ENCODE measurements at places on chromosomes 13 and 19.
A peak's percentile ranks its signal among the peaks of the same experiment; 100 is the strongest.

DNA sequence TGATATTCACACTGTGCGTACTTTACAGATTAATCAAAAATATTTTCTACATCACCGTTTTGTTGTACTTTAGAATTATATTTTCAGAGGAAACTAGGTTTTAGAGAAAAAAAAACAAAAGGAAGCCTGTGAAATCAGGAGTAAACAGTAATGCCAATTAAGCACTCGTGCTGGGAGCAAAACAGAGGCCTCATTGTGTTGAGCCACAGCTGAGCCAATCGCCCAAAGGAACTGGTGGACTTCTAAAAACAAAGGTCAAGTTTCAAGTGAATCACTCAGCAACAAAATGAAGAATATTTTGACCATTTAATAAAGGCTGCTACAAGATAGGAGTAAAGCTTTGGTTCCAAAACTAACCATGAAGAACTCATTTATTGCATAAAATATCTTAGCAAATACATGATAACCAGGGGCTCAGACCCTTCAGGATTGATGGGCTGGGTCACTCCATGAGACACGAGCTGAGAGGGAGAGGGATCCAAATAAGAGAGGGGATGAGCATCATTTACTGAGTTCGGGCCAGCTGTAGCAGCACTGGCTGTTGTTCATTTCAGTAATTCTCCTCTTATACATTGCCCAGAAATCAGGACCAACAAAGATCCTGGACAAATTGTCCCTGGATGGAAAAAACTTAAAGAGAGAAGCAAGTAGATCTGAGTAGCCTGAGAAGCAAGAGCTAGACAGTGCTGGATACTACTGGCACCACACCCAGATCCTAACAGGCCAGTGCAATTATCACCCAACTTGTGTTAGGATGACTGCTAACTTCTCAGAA is 8.3 kb upstream of the NALCN start:
- peak; percentile 50 for DNase-seq

DNA sequence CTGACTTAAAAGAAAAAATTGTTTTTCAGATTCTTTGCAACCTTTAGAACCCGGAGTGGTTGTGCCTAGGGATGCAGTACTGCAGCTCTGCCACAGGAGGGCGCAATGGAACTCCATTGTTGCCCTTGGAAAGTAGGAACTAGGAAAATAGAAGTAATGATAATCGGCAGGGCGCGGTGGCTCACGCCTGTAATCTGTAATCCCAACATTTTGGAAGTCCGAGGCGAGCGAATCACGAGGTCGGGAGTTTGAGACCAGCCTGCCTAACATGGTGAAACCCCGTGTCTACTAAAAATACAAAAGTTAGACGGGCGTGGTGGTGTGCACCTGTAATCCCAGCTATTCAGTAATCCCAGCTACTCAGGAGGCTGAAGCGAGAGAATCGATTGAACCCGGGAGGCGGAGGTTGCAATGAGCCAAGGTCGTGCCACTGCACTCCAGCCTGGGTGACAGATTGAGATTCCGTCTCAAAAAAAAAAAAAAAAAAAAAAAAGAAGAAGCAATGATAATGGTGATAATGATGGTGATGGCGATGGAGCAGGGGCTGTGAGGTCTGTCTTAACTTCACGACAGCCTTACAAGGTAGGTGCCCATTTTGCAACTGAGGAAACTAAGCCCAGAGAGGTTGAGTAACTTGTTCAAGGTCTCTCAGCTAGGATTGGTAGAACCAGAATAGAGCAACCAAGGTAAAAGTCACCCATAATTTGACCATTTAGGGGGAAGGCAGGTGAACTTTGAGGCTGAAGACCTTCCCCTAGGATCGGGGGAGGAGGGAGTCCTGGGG is 5.5 kb upstream of the ADAMTS10 start:
- DNase-seq, result no peak

DNA sequence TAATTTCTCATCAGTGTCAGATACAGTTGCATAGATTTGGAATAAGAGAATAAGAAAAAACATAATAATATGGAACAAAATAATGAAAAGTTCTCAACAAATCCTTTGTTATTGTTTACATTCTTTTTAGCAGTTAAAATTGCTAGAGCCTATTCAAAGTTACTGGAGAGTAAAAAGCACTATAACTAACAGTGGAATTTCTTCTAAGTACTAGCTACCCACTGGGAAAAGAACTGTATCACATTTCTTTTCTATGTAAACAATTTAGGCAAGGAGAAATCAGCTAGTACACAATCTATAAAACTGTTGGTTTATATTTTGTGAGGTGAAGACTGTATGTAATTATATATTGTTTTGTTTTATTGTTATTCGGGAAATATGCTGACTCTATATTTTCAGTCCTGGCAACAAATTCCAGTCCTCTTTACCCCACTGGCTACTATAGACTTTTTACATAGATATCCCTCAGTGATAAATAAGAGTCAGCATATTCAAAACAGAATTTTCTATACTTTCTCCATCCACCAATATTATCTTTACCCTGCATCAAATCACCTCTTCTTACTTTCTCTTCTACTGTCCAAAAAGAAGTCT is 222.0 kb downstream of the PCDH9 start:
- no peak for DNase-seq

GRCh38 chr13:46593398-46593797 is 40.4 kb downstream of the LRCH1 start:
- DNase-seq, result no peak

DNA sequence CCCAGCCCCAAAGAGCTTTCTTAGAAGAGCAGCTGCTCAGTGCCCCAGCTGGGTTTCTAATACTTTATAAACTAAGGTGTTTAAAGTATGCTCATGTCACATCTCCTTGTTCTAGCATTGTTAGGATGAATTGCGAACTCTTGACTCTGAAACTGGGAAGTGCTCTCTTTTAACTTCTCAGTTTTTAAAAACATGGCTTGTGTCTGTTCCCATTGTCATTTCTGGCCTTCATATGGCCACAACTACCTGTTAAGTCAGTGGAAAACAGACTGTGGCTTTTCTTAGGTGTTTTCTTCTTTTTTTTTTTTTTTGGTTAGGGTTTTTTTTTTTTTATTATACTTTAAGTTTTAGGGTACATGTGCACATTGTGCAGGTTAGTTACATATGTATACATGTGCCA is 164.7 kb downstream of the KCNRG start:
- DNase-seq, result no peak

- no peak for DNase-seq
Measured at GRCh38 chr13:113272701-113273181, 24.3 kb upstream of the LAMP1 start.

GRCh38 chr19:18122424-18122823 is 24.8 kb downstream of the MAST3 start:
- no peak for DNase-seq

GRCh38 chr13:32001154-32001768 is 30.3 kb upstream of the FRY start:
- no peak for DNase-seq

GRCh38 chr13:93730780-93731179 is 504.2 kb downstream of the GPC6 start:
- no peak for DNase-seq

DNA sequence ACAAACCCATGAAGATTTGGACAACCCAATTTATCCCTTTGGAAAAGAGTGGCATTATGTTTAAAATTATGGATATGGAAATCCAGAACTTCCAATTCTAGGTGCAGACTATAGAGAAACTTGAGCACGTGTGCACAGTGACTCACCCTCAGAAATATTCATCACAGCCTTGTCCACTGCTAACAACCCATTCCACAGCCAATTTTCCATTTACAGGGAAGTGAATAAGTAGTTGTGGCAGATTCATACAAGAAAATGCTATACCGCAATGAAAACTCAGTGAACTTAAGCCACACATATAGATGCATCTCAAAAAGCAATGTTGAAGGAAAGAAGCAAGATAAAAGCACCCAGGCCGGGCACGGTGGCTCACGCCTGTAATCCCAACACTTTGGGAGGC is 133.3 kb downstream of the USP12 start:
- no peak for DNase-seq

DNA sequence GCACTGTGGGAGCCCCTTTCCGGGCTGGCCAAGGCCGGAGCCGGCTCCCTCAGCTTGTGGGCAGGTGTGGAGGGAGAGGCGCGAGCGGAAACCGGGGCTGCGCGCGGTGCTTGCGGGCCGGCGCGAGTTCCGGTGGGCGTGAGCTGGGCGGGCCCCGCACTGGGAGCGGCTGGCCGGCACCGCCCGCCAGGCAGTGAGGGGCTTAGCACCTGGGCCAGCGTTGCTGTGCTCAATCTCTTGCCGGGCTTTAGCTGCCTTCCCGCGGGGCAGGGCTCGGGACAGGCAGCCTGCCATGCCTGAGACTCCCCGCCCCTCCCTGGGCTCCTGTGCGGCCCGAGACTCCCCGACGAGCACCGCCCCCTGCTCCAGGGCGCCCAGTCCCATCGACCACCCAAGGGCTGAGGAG is 405.2 kb upstream of the PRR20A start:
- DNase-seq, result peak; percentile 69

- DNase-seq, result no peak
Measured at GRCh38 chr19:35851213-35852028, 883 bp downstream of the NPHS1 start.

GRCh38 chr13:75749407-75749806 is 113.3 kb downstream of the LMO7 start:
- DNase-seq, result peak; percentile 82

DNA sequence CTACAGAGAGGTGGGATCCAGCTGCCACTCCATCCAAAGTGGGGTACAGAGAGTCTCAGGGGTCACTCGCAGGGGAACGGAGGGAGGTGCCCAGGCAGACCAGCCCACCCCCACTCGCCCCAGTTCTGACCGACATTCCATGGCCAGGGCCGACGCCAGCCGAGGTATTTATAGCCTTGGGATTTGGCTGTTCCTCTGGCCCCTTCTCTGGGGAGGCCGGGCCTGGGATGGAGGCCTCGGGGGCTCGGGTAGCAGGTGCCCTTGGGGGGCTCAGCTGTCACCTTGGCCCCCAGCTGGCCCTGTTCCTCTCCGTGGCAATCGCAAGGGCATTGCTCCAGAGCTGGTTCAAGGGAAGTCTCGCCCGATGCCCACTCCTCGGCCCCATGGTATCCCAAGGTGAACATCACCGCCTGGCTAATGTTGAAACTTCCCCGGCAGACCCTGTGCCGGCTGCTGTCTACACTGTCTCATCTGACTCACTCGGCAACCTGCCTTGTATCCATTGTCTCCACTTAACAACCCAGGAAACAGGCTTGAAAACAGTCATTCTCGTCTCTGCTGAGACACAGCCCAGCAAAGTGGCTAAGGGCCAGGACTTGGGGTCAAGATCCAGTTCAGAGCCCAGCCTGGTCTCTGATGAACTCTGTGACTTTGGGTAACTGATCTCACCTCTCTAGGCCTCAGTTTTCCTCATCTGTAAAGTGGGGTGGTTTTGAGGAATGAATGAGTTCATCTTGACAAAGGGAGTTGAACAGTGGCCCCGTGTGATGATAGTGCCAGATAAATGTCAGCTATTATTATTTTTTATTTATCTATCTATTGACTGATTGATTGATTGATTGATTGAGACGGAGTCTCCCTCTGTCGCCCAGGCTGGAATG is 9.7 kb downstream of the PRKACA start:
- no peak for DNase-seq

- no peak for DNase-seq
Measured at GRCh38 chr19:43804432-43804831, 2.2 kb upstream of the LYPD5 start.

- DNase-seq, result no peak
Measured at GRCh38 chr13:107291875-107292274, 723.9 kb upstream of the ARGLU1 start.

GRCh38 chr19:33683881-33684537 is 62.3 kb downstream of the CHST8 start:
- DNase-seq, result peak; percentile 86

- no peak for DNase-seq
Measured at GRCh38 chr13:102289606-102290005, 112.2 kb downstream of the FGF14 start.

DNA sequence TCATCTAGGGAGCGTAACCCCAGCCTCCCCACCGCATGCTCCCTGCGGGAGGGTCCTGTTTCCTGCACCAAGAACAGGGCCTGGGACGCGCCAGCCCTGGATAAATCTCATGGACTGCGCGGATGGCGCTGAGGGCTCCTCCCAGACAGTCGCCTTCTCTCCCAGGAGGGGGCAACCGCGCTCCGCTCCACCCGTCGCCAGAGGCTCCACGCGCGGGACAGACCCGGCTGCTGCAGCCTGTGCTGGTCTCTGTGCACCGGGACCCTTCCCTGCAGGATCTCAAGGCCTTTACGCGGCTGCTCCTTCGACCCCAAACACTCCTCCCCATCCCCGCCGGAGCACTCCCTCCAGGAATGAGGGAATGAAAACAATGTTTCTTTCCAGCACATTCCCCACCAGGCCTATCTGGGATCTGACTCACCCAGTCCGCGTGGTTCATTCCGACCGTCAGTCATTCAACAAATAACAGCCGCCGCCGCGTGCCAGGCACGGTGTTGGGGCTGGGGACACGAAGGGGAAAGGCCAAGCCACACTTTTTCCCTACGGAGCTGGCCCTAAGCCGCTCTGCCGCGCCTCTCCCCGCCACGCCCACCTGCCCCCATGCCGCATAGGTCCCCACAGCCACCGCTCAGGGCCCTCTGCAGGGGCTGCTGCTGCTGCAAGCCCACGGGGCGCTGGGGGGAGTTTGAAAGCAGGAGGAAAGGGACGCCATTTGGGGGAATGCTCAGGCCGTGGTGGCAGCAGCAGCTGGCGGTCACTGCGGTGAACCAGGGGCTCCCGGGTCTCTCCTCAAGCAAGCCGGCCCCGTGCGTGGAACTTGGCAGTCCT is 6.0 kb downstream of the PNMA8B start:
- peak; percentile 65 for DNase-seq

- DNase-seq, result no peak
Measured at GRCh38 chr13:77595166-77595810, 59.8 kb downstream of the SCEL start.

- no peak for DNase-seq
Measured at GRCh38 chr19:50858886-50859285, 4.2 kb downstream of the KLK3 start.

DNA sequence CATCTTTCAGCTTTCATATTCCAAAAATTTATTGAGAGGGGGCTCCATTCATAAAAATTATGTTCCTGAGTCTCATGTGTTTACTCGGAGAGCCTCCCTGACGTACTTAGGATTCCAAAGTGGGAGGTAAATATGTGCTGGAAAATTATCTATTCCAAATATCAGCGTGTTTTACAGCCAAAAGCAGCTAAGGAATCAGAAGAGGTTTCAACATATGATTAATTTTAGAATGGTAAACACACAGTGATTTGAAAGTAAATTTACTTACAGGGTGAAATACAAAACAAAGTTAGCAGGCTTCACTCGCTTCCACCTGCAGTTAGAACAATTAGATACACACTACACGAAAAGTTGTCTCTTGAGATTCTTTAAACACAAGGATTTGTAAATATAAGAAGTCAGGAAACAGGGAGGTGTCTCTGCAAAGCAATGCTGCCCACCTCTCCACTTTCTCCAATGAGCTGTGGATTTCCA is 313.8 kb upstream of the NBEA start:
- no peak for DNase-seq

GRCh38 chr13:51221674-51222036 is 543 bp upstream of the FAM124A start:
- DNase-seq, result no peak

GRCh38 chr19:35592226-35592625 is 6.3 kb downstream of the PMIS2 start:
- DNase-seq, result no peak

- DNase-seq, result no peak
Measured at GRCh38 chr19:39679056-39679790, 23.5 kb downstream of the LGALS16 start.

GRCh38 chr19:53530622-53531021 is 7.3 kb upstream of the ZNF331 start:
- DNase-seq, result no peak

- DNase-seq, result no peak
Measured at GRCh38 chr13:97723655-97724054, 229.8 kb upstream of the IPO5 start.

- DNase-seq, result no peak
Measured at GRCh38 chr13:78085434-78086225, 167.0 kb upstream of the EDNRB start.

Data from posterior cingulate gyrus (tissue), 11 donors.